ENCODE measurements at places on chromosomes 5 and 9.

- no peak for DNase-seq
Measured at GRCh38 chr9:69637817-69638200, 34.4 kb downstream of the APBA1 start.

- DNase-seq, result no peak
Measured at GRCh38 chr5:22372376-22372775, 480.8 kb downstream of the CDH12 start.

DNA sequence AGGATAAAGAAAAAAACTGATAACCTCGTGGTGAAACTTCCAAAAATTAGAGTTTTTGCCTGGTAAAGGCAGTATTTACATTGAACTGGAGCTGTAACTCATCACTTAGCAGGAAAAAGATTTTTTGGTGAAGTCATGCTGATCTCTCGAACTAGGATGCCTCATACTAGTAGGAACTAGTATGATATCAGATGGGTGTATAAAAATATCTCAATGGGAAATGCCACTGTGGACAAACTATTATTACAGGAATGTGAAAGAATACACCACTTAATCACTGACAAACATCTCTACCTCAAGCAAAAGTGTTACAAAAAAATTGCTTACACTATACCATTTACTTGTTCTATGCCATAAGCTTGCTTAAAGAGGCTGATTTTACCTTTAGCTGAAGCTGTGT lies 28.4 kb downstream of the RFX3 start:
- DNase-seq, result no peak

- DNase-seq, result no peak
Measured at GRCh38 chr5:128904805-128905567, 60.3 kb upstream of the SLC27A6 start.

GRCh38 chr9:80561526-80561925 lies 989.8 kb downstream of the TLE4 start:
- DNase-seq, result no peak

DNA sequence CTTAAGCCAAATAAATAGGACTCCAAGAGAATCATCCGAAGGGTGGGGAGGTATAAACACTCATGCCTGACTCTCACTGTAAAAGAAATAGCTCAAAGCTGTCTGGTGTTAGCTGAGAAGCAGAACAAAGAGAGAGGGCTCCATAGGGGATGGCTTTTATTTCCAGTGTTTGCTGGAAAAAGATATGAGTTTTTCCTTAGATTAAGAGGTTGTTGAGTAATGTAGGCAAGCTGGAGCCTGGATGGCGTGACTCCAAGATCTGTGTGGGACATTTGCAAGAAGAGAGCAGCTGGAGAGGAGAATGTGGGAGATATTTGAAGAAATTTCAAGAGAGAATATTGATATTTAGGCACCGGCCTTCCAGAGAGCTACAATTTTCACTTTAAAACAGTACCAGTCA lies 793.7 kb upstream of the RGMB start:
- DNase-seq, result no peak

- DNase-seq, result no peak
Measured at GRCh38 chr5:168875832-168876231, 296.7 kb upstream of the PANK3 start.

GRCh38 chr5:143200781-143201398 lies 202.6 kb downstream of the NR3C1 start:
- DNase-seq, result no peak

DNA sequence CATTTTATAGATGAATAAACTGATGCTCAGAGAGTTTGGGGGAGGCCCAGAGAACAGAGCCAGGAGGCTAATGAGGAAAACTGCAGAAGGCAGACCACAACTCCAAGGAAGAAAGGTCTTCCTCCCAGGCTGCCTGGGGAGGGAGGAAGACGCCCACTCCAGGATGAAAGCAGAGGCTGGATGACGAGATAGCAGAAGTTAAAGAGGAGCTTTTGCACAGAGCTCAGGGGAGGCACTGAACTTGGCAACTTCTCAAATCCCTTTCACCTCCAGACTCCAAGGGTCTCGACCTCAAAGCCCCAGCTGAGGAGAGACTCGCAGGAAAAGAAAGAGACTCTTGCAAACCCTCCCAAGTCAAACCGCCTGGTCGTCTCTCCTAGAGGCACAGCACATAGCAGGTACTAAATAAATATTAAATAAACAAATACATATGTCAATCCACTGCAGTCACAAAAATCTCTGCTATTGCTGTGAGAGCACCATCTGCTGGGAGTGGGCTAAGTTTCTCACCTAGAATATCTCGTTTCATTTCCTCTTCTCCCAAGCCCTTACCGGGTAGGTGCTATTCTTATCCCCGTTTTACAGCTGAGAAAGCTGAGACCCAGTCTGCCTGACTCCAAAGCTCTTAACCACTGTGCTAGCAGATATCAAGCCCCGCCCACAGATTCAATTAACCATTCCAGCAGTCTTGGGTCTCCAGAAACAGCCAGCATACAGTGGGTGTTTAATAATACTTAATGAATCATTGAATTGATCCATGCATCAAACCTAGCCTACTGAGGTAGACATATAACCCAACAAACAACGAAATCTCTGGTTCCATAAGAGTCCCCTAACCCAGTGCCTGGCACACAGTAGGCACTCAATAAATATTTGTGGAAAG lies 97.8 kb upstream of the HAND1 start:
- DNase-seq, result no peak
